ENCODE measurements at places on chromosomes 6 and 20.
A peak's percentile ranks its signal among the peaks of the same experiment; 100 is the strongest.

DNA sequence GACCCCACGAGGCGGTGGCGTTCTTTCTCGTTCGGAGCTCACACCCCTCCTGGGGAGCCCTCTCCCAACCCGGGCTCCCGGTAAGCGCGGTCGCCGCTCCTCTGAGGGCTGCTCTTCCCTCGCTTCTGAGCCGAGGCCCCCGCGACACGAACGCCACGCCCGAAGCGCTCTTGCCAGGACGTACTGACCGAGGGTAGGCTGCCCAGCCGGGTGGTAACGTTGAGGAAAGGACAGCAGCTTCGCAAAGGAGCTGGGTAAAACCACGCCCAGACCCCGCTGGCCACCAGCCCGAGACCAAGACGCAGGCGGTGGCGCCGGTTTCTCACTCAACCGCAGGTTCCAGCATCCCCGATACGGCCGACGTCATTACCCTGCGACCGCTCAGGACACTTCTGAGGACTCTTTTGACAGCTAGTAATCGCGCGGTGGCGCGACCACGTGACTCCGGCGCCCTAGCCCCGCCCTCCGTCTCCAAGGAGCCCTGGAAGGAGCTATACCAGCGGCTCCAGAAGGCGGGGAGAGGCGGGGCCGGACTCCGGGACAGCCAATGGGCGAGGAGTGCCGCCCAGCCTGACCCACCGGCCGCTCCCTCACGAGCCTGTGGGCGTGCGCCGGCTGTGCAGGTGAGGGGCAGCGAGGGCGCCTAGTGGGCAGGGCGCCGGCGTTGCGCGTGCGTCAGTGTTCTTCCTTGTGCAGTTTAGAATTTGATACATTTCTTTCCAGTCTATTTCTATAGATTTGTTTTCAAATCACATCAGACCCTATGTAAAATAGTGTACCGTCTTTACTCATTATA lies 4.0 kb upstream of the GZF1 start:
- DNase-seq = peak; percentile 100

DNA sequence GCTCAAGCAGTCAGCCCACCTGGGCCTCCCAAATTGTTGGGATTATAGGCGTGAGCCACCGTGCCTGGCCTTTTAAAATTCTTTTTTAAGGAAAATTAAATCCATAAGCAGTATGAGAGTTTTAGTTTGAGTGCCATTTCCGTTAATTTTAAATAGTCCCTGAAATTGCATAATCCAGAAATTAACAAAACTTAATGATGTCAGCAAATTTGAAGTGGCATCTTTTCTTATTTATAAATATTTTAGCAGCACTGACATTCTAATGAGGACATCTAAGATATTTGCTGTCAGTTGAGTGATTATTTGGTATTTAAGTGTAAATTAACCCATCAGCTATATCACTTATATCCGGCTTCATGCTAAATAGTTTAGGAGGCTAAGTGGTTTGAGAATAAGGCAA lies 42.9 kb upstream of the FAM184A start:
- DNase-seq = no peak

GRCh38 chr20:41734506-41734945 lies 116.3 kb upstream of the CHD6 start:
- DNase-seq = peak; percentile 28

- DNase-seq = no peak
Observed at GRCh38 chr6:25057111-25057905, 121.5 kb upstream of the RIPOR2 start.

DNA sequence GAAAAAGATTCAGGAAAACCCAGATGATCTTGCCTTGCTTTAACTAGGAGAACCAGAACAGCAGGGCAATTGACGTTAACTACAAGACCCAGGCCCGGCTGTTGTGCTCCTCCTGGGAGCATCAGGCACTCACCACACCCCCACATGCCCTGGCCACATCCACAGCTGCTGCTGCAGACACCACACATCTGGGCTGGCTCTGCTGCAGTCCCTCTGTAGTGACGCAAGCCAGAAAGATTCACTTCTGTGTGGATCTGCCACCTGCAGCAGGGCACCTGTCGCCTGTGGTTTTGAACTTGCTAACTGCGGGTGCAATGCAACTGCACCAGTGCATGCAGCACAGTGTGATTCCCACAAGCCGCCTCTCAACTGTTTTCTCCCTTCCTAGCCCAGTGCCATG lies 228.8 kb downstream of the SYNDIG1 start:
- DNase-seq = no peak

GRCh38 chr6:62615366-62616015 lies 329.5 kb upstream of the KHDRBS2 start:
- no peak for DNase-seq

DNA sequence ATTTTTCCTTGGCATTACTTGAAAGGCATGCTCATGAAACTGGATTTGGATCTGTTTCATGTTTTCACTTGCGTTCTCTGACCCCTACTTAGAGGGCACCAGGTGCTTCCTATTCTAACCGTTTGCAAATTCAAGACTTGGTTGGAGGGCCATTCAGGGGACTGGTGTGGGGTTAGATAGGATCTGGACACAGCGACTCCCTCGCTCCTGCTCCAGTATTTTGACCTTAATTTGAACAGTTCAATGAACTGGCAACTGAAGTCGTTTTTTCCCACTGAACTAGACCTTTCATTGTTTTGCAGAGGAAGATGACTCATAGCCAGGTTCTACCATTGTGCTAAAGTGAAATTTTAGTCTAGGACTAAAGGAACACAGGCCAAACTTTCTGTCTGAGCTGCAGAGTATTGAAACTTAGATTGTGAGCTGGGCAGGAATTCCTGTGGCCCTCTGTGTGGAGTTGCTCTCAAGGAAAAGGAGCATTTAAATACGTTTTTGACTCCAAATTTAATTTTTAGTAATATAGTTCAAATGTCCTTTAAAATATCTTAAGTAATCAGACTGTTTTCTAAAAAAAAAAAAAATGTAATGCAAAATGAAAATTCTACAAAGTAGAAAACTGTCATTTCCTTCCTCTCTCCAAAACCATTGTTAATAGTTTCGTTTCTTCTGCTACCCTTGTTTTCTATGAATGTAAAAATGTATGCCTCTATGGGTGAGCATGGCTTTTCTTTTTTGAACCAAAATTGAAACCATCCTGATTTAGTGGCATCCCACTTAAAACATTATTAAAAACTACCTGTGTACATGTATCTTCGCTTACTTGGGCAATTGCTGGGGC lies 64.8 kb downstream of the UTRN start:
- DNase-seq = peak; percentile 47

DNA sequence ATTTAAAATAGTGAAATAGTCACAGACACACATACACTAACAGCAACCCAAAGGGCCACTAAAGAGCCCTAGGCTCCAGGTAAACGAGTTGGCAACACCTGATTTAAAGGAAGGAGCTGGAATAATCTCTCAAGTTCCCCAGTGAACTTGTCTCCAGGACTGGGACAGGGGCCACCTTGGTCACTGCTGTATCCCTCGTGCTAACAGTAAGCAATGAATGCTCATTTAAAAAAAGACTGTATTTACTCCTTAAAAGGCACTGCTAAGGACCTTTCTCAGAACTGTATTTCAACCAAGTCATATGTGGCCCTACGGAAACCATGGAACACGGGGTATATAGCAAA lies 1.3 kb downstream of the DIDO1 start:
- no peak for DNase-seq

- no peak for DNase-seq
Observed at GRCh38 chr6:127630800-127631199, 53.8 kb downstream of the C6orf58 start.

GRCh38 chr6:15698471-15698870 lies 35.6 kb upstream of the DTNBP1 start:
- no peak for DNase-seq

DNA sequence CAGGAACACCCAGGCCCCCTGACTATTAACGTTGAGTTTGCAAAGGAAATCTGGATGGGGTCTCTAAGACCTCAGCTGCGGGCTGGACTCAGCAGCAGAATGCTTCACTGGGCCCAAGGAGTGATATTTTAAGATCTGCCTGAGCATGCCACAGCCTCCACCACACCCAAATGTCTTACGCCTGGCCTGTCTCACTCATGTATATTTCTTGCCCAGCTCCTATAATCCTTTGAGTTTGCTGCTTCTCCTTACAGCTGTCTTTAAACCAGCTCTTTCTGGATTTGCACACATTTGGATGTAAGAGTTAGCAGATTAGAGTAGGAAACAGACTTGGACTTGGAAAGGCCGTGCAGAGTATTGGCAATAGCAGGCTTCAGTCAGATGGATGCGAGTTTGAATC lies 16.4 kb downstream of the CASS4 start:
- DNase-seq = no peak

GRCh38 chr6:55379895-55380294 lies 52.6 kb downstream of the GFRAL start:
- DNase-seq = no peak

GRCh38 chr6:100906325-100906724 lies 25.2 kb upstream of the ASCC3 start:
- DNase-seq = no peak

GRCh38 chr6:145206247-145206907 lies 528.9 kb downstream of the EPM2A start:
- DNase-seq = no peak

- DNase-seq = no peak
Observed at GRCh38 chr6:146047371-146047770, 18.5 kb downstream of the GRM1 start.

DNA sequence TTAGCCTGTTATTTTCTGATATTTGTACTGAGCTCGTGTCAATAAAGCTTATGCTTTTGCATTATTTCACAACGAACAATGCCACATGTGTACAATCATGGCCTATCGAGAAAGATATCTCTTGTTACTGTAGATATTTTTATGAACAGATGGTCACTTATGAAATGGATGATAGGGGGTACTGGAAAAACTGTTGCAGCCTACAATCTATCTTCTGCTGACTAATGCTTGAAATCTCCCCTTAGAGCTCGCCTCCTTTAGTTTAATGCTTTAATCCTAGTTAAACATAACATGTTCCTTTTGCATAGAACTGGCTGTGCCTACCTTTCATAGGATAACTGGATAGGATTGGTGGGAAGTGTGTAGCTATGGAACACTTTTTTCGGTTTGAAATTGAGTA lies 296.2 kb downstream of the FARS2 start:
- DNase-seq = no peak

DNA sequence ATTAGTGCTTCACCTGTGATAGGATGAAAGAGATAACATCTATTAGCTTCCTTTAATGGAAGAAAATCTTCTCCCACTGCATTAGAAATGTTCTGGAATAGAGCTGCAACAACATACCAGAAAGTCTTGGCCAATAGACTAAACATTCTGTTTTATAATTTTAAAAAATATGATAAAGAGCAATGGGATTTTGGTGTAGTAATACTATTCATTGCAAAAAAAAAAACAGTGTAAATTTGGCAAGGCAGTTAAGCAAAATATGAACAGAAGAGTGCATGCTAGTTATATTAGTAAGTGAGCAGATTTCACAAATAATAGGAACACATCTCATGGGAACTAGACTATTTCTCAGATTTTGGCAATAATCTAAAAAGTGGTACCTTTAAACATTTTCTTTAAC lies 43.3 kb downstream of the SOX4 start:
- DNase-seq = no peak

GRCh38 chr6:26514984-26515383 lies 14.9 kb downstream of the BTN1A1 start:
- no peak for DNase-seq

DNA sequence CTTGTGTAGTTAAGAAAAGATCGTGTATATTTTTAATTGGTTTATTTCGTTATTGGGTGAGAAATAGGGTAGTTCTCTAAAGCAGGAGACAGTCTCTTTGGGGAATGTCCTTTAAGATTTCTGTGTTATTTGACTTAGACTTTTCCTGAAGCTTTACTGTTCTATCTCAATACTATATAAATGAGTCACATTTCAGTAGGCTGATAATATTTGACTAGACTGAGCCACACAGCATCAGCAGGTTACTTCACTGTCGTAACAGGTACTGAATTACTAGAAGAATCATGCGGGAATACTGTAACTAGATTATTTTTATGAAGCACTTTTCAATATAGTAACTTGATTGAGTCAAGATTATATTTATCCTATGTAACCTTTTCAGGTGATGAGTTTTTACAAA lies 1.4 kb downstream of the SMAP1 start:
- no peak for DNase-seq

DNA sequence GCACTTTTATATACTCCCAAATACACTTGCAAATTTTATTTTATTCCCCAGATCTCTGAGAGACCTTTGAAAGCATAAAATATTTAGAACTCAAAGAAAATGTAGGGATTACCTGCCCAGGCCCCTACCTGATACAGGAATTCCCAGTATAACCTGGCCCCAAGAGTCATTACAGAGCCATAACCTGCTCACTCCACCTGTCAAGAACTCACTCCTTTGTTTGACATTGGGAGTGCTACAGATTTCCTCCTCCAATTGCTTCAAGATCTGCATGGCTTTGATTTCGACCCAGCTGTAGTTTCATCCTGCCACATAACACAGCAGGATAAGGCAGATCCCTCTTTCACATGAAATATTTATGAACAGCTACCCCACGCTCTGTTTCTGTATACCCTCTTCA lies 96.1 kb upstream of the SLC2A12 start:
- DNase-seq = no peak

- no peak for DNase-seq
Observed at GRCh38 chr6:138500867-138501446, 1.7 kb upstream of the NHSL1 start.

- DNase-seq = no peak
Observed at GRCh38 chr20:25229486-25230165, 18.3 kb upstream of the PYGB start.

- DNase-seq = no peak
Observed at GRCh38 chr6:155117256-155117655, 122.1 kb downstream of the TIAM2 start.

- peak; percentile 18 for DNase-seq
Observed at GRCh38 chr20:43751167-43752050, 24.6 kb upstream of the GTSF1L start.

DNA sequence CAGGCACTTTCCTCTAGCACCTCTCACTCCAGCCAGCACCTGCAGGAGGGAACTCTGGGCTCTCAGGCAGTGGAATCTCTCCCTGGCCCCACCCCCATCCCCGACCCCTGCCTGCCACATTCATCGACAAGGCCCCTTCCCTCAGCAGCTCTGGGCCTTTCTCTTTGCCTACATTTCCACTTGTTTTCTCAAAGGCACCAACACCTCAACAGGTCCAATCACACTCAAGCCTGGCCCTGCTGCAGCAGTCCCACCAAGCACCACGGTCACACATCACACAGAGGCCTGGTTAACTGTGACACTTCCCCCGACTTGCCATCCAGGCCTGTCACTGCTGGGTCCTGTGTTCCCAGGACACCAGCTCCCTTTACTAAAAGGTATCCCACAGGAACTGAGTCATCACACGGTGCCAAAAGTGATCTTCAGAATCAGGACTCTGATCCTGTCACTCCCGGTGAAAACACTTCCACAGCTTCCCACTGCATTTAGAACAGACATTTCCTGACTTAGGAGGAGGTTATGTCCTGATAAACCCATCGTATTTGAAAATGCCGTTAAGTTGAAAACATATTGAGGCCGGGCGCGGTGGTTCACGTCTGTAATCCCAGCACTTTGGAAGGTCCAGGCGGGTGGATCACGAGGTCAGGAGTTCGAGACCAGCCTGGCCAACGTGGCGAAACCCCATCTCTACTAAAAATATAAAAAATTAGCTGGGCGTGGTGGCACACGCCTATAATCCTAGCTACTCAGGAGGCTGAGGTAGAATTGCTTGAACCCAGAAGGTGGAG lies 54.9 kb downstream of the MYH7B start:
- DNase-seq = no peak

- no peak for DNase-seq
Observed at GRCh38 chr6:72457738-72458137, 164.1 kb upstream of the KCNQ5 start.

Measured in CD4-positive, alpha-beta T cell treated with Interleukin-21 for 1 hour (primary cell).